ENCODE measurements at places on chromosomes 6 and 20.

- no peak for DNase-seq
Measured at GRCh38 chr6:72619883-72620696, 1.8 kb upstream of the KCNQ5 start.

DNA sequence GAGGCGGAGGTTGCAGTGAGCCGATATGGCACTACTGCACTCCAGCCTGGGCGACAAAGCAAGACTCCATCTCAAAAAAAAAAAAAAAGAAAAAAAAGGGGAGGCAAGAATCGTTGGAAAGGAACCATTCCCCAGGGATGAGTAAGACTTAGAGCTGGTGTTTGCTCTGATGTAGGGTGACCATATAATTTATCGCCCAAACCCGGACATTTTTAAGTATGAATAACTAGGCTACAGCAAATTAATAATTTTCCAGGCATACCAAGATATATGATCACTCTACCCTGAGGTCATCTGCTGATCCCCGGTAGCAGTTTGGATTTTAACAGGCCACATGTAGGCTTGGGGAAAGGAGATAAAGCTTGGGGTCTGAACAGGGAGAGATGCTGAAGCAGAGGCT lies 260.9 kb downstream of the BTBD9 start:
- DNase-seq: no peak

DNA sequence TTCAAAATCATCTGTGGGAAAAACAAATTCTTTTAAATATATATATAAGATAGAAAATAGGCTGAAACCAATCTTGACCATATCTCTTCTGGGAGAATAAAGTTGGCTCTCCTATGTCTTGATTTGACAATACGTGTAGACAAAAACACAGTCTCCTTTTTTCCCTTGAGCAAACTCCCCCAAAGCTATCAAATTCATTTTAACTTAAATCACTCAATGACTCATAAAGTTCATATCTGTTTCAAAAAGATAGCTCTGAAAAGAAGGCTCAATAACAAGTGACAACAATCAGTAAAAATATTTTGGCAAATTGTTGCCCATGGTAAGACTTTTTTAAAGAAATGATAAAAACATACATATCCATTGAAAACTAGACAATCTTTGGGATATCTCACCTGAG lies 236.0 kb upstream of the TENT5A start:
- DNase-seq: no peak

GRCh38 chr6:30136570-30137286 lies 788 bp downstream of the TRIM40 start:
- no peak for DNase-seq

DNA sequence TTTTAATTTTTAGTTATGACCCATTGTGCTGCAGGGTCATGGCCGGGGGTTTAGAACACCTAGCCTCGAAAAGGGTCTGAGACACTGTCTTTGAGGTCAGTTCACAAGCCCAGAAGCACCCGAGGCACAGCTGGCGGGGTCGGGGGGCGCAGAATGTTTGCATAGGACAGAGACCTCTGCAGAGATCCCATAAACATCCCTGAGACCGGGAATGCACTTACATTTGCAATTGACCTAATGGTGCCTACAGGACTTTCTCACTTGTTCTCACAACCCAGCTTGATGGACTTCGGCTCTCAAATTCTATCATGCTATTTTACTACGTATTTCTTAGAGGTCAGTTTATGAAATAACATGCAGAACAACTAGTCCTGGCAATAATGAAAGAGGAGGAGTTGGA lies 33.5 kb upstream of the FOXC1 start:
- DNase-seq: no peak

GRCh38 chr20:48776306-48776705 lies 51.5 kb downstream of the PREX1 start:
- peak; percentile 49 for DNase-seq

DNA sequence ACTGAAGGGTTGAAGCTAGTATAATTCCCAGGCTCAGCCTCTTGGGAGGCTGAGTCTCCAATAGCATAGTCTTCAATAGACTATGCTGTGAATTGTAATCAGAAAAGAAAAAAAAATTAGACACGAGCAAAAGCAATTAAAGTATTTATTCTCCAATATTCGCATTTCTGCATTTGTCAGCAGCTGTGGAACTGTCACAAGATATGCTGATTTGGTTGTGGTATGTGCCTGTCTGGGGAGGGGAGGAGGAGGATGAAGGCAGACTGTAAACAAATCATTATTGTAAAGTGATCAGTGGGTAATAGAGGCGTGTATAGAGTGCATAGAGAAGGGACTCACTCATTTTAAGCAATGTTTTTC lies 10.1 kb upstream of the BICRAL start:
- DNase-seq: no peak

DNA sequence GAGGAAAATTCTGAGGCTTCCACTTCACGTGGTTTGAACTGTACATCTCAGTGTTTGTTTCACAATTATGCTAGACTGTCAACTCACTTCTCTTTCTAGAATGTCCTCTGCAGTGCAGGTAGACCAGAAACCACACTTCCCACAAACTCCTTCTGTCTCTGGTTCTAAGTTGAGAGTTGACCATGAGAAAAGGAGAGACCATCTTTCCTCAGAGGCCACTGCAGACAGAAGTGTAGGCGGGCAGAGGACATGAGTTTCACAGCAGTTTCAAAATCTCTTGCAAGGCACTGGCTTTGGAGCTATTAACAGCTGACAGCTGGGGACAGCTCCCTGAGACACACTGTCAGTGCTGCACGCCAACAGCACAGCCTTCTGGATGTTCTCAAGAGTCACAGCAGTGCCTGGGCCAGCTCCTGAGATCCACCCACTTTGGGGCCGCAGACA lies 55.4 kb upstream of the MOXD1 start:
- no peak for DNase-seq

DNA sequence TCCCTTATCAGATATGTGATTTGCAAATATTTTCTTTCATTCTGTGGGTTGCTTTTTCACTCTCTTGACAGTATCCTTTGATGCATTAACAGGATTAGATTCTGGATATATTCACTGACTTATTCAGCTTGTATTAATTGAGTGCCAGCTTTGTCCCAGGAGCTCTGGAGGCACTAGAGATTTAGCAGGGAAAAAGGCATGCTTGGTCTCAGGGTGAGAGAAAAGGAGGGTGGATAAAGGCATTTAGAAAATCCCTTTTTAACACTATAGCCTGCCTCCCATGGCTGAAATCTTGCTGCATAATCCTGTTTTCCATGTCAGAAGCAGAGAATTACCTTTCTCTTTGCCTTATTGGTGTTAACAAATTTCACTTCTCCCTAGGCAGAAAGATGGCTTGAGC lies 28.5 kb upstream of the SIRT5 start:
- DNase-seq: no peak

- DNase-seq: no peak
Measured at GRCh38 chr20:3208786-3209256, 477 bp upstream of the ITPA start.
